A673 (cell line): ENCODE measurements at places on chromosomes 5 and 9. TPM values are rescaled to one million over a fixed set of nuclear protein-coding genes. Genes with fewer than 3 reads are reported as not detected.

DNA sequence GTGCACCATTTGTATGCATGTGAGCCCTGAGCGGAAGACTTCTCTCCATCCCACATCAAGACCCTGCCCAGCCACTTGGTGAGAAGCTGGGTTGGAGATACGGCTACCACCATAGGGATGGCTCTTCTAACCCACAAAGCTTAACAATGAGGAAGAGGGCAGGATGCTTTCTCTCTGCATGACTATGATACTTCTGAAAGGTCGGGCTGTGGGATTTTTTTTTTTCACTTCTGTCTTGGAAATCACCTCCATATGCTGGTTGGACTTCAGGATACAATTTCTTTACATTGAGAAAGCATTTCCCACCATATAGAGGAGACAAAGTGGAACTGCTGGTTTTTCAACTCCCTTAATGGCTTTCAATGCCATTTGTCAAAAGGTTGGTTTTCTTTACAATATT is 30.5 kb downstream of the ZNF366 start:
- DNase-seq = no peak

DNA sequence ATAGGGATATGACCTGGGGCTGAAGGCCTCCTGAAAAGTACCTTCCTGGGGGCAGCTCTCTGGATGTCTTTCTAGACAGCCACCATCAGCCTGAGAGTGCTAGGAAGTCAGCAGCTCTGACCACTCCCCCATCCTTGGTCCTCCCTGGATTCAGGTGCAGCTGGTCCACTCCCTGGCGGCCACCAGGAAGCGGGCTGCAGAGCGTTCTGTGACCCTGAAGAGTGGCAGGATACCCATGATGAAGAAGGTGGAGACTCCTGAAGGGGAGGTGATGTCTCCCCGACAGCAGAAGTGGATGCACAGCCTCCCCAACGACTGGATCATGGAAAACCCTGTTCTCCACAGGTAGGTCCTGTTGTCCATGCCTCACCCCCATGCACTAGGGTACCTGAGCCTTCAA is 1.8 kb downstream of the CCDC180 start:
- DNase-seq = no peak

GRCh38 chr5:97102010-97102470 is 40.4 kb downstream of the LIX1 start:
- DNase-seq = no peak

DNA sequence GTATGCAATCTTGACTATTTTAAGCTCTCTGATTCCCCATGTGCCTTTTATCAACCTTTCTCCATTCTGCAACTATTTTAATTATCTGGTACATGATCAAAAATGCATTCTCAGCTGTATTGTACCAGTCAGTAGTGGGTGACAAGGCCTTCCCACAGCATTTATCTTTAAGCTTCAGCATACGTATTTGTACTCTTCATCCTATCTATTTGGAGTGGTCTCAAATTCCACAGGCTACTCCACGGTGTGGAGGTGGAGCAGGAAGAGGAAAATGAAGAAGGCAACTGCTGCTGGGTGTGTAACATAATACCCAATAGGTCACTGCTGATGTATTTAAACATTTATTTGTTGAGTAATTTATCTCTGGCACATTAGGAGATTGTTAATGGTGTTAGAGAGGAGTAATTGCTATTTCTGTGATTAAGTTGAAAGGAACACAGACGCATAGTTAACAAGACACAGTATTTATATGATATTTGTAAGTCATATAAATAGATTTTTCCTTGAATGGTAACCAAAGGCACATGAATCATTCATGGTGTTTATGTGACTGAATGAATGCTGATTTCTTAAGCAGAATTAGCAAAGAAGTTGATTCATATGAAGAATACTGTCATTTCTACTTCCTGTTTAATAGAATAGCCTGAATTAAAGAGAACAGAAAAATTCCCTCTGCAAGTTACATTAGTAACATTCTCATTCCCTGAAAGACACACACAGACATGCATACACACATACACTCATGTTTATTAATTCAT is 153.8 kb upstream of the NR3C1 start:
- DNase-seq = peak; percentile 1

GRCh38 chr5:26553079-26553478 is 485.3 kb downstream of the CDH9 start:
- peak; percentile 96 for DNase-seq

DNA sequence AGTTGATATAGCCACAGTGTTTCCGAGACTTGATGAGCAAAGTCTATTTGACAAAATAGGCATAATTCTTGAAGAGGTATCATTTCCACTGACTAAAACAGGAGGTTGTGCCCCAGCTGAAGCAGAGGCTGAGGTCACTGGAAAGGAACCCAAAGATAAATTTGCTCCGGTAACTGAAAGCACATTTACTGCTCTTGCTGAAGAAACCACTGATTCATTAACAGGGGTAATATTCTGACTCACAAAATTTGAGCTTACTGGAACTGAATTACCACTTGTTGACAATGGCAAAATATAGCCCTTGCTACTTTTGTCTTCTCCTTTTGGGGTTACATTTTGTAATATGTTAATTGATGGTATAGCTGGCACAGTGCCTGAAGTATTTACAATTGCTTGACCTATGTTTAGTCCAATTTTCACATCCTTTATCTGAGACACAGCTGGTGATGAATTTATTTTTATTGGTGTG is 30.2 kb downstream of the MLANA start:
- no peak for DNase-seq

- no peak for DNase-seq
These were observed 41.2 kb downstream of the RIC1 start for GRCh38 chr9:5670079-5670478.

DNA sequence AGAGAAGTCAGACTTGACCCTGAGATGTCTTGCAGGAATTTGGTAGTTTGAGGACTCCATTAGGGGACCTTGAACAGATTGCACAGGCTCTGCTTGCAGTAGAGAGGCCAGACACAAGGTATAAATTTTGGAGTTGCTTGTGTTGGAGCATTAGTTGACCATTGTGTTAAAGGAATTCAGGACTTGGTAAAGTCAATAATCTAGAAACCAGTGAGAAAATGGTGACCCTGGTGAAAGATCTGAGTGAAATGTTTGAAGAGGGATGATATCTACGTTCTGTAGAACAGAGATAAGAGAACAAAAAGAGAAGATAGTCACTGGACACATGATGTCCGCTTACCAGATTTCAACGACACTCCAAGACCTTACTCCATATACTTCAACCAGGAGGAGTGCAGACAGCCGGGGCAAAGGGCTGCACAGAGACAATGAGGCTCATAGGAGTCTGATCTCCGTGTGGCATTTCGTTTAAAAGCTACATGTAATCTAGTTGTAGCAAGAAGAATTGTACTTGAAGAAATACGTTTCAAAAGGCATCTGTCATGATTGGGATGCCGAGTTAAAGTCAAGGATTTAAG is 13.2 kb downstream of the DNAJC25 start:
- DNase-seq = no peak

GRCh38 chr9:133726401-133727276 is 11.5 kb downstream of the SARDH start:
- DNase-seq = peak; percentile 62

GRCh38 chr9:94713436-94714215 is 12.9 kb upstream of the AOPEP start:
- no peak for DNase-seq

DNA sequence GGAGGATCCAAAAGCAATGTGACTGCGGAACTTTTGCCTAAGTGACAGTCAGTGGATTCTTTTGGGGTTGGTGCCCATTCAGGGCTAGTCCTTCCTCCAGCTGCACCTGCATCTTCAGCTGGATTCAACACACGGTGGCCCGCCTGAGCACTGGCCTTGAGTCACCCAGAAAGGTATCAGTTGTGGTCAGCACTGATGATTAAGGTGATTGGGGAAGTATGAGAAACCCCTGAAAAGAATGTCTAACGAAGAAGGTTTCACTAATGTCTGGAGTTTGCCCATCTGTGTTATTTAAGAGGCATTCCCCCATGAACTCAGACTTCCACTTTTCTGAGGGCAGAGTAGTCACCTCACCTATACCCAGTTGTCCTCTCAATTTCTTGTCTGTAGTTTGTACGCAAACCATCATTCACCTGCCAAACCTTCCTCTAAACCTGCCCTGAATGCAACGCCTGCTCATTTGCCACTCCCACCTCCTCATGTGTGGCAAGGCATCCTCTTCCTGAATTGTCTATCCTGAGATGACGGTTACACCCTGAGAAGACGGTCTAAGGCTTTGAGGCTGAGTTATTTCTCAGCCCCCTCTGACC is 27.2 kb downstream of the CSF2 start:
- no peak for DNase-seq

DNA sequence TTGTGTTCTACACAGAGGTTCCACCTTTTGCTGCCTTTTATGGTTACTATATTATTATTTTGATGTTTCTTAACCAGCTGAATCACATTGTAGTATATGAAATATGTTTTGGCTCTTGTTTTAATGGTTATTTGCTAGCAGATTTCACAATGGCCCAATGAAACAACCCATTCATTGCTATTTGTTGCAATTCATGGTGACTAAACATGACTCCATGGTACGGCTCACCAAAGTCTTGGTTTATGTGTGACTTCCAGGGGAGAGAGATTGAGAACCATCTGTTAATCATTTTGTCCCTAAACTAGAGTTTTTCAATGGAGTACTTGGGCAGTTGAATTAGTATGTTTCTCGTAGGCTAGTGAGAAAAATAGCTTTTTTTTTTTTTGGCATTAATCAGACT is 108.4 kb downstream of the GHR start:
- DNase-seq = no peak

DNA sequence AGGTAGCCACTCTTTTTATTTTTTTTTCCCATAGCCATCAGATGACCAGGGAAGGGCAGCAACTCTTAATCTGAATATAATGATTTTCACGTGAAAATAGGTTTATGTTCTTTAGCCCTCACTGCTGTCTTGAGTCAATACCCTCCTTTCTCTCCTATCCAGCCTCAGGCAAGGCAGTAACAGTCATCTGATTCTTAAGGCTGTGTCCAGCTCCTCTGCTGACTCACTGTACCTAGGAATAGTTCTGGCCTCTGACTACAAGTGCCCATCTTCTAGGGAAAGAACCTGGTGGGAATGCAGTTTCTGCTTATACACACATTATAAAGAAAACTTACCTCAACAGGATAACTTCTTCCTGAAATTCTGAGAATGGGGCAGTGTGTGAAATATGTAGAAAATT is 30.7 kb downstream of the DHX29 start:
- no peak for DNase-seq

- DNase-seq = no peak
These were observed 2.2 kb upstream of the CIZ1 start for GRCh38 chr9:128193469-128194096.

- no peak for DNase-seq
These were observed 9.6 kb downstream of the CSF2 start for GRCh38 chr5:132083071-132083678.

- DNase-seq = peak; percentile 39
These were observed 181.7 kb upstream of the SLC30A5 start for GRCh38 chr5:68911840-68912690.

DNA sequence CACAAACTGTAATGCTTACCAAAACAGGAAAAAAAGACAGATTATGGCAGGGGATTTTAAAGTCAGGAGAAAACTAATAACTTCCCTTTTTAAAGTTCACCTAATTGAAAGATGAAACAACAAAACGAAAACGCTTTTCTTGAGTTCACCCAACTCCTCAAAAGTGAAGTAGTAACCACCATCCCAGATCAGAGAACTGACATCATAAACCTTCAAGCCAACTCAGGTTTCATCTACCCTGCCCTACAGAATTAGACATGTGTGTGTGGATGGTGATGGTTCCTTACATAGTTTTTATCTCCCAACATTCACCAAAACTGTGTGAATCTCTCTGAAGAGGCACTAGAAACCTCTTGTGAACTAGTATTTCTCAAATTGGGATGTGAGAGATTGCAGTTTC is 195.2 kb upstream of the PTGER4 start:
- no peak for DNase-seq

DNA sequence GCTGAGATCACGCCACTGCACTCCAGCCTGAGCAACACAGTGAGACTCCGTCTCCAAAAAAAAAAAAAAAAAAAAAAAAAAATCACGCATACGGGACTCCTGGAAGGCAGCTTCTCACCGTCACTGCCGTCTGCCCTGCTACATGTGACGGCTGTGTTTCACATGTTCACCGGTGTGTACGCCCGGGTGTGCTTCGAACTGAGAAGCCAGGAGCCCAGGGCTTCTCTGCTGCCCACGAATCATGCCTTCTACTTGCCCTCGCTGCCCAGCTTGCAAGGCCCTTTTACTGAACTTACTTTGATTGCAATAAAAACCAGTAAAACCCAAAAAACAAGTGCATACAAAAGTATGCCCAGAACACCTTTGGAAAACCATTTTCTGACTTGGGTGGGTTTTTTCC is 5.8 kb upstream of the NKD2 start:
- DNase-seq = no peak

GRCh38 chr5:77129391-77129990 is 42.4 kb upstream of the ZBED3 start:
- DNase-seq = peak; percentile 48

- DNase-seq = no peak
These were observed 71.5 kb upstream of the PLPP6 start for GRCh38 chr9:4590430-4591122.

DNA sequence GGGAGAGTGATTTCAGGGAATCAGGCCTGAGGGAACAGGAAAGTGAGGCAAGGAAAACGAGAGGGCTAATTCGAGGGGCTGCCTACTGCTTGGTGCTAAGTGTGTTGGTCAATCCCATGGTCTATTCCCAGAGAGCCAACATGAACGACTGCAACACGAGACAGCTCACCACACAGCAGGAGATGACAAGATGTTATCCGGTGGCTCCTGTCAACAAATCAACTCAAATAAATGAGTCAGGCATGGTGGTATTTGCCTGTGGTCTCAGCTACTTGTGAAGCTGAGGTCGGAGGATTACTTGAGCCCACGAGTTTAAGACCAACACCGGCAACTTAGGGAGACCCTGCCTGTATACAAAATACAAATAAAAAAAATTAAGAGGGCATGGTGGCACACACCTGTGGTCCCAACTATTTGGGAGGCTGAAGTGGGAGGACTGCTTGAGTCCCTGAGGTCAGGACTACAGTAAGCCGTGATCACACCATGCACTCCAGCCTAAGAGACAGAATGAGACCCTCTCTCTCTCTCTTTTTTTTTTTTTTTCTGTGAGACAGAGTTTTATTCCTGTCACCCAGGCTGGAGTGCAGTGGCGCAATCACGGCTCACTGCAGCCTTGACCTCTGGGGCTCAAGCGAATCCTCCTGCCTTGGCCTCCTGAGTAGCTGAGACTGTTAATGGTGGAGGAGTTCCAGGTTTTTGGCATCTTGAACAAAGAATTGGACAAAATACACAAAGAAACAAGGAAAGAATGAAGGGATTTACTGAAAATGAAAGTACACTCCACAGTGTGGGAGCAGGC is 9.0 kb upstream of the FAF2 start:
- DNase-seq = no peak

GRCh38 chr5:60992871-60993270 is 47.9 kb downstream of the NDUFAF2 start:
- no peak for DNase-seq

PCDHGA11 gene
- total RNA-seq = 34.9 and 35.5 TPM in 2 replicates

ARHGEF39 gene
- total RNA-seq = 25.0 and 27.7 TPM in 2 replicates

NAIF1 gene
- total RNA-seq = 9.3 and 10.8 TPM in 2 replicates

OR1J2 gene
- total RNA-seq = not detected in 2 replicates

HMCN2 gene
- 0.22 and 0.28 TPM in 2 replicates for total RNA-seq

CCDC192 gene
- not detected in 2 replicates for total RNA-seq

DBH gene
- total RNA-seq = not detected in 2 replicates

DMRT3 gene
- total RNA-seq = not detected in 2 replicates

LCN10 gene
- 0.15 and 0.35 TPM in 2 replicates for total RNA-seq

SPINK13 gene
- not detected in 2 replicates for total RNA-seq

ANKRD55 gene
- total RNA-seq = not detected in 2 replicates

NIPAL4 gene
- not detected in 2 replicates for total RNA-seq

ASTN2 gene
- total RNA-seq = 3.4 and 5.2 TPM in 2 replicates

HTR4 gene
- not detected in 2 replicates for total RNA-seq

HSD17B4 gene
- total RNA-seq = 140 and 151 TPM in 2 replicates

TAS2R1 gene
- not detected in 2 replicates for total RNA-seq
